ENCODE measurements at places on chromosomes 12 and 14.

- DNase-seq = peak; percentile 93
Measured at GRCh38 chr14:104681689-104682074, 7.7 kb upstream of the INF2 start.

GRCh38 chr14:99822800-99823455, 29.7 kb downstream of the EML1 start:
- DNase-seq = no peak

GRCh38 chr14:31770271-31770670, 209.1 kb downstream of the NUBPL start:
- DNase-seq = no peak

GRCh38 chr12:27865421-27865820, 85.4 kb upstream of the MANSC4 start:
- DNase-seq = no peak

DNA sequence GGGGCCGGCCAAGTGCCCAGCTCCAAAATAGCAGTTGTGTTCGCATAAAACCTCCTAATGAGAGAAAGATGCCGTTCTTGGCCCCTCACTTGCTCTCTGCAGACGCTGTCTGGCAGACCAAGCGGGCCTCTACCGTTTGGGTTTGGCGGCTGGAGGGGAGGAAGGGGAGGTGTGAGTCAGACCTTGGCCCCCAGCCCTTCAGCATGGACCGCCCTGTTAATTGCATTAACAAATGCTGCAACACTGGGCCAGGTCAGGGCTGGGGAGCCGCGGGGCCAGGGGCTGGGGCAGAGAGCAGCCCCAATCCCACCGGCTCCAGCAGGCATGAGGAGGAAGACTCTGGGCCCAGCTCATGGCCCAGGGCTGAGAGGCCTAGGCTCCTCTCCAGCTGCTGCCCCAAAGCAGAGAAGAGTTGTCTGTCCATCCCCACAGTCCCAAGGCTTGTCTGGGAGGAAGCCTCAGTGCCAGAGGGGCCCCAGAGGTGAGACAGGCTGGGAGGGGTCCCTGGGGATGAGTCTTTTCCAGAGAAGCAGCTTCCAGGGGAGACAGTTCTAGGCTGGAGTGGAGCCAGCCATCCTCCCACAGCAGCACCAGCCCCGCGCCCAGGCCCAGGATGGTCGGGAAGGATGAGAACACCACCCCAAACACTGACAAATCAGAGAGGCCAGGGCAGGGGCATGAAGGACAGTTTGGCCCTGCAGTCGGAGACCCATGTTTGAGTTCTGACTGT, 16.9 kb downstream of the LTBP2 start:
- DNase-seq = peak; percentile 92

- no peak for DNase-seq
Measured at GRCh38 chr12:121741743-121742142, 29.2 kb downstream of the TMEM120B start.

GRCh38 chr12:95951515-95951914, 8.4 kb downstream of the AMDHD1 start:
- no peak for DNase-seq

DNA sequence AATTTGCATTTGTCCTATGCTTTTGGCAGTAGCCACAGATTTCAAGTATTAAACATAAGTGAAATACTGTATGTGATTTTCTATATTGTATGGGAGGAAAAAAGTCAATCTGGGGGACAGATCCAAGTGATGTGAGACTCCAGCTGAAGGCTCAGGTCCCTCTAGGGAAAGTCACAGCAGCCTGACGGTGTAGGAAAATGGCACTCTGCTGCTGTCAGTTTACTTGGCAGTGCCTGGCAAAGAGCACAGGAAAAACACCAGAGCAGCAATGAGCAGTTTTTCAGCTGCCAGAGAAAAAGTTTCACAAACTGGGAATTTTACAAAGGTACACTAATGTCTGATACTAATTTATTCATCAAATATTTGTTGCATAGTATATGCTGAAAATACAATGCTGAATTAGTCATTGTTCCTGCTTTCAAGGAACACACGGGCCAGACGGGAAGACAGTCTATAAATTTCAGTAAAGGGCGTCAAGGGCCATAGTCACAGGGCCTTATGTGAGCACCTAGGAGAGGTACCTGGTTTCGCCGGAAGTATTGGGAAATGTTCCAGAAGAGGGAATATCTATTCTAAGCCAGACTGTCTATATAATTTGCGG, 66.2 kb upstream of the SLC38A2 start:
- no peak for DNase-seq

DNA sequence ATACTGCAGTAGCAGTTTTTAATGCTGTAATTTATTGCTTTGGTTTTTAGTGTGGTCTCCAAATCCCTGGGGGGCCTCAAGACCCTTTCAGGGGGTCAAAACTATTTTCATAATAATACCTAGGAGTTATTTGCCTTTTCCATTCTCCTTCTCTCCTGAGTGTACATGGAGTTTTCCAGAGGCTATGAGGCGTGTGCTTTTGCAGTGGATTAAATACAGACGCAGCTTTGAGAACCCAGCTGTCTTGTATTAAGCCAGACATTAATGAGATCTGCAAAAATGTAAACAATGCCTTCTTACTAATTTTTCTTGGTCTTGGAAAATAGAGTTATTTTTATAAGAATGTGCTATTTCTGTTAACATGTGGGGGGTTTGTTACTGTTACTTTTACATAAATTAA, 68.6 kb downstream of the SLC25A47 start:
- no peak for DNase-seq

DNA sequence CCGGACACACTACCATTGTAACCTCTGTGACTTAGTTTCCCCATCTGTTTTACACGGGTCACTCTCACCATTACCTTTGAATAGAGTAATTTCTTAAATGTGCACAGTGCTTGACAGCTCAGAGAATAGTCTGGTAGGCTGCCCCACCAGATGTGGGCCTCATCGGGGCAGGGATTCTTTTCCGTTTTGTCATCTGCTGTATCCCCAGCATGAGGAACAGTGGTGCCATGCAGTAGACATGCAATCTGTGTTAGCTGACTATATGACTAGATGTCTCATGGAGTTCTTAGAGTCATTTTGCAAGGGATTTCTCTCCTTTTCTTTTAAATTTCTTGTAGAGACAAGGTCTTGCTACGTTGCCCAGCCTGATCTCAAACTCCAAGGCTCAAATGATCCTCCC, 44.9 kb upstream of the PLEKHG3 start:
- DNase-seq = no peak

DNA sequence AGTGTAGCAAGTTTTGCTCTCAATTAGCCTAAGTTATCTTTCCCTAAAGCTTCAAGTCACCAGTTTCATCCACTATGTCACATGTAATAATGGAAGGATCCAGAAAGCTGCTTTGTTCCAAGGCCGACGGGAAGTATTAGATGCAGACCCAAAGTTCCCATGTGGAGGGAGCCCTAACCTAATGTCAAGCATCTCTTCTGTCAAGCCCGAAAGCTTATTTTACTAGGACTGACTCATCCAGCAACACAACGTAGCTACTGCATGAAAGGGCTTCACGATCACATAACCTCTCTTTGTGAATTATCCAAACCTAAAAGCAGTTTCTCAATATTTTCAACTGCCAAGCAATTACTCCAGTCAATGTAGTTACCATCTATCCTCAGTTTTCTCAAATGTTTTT, 133.4 kb downstream of the SLC6A15 start:
- DNase-seq = no peak

GRCh38 chr14:104603711-104604401, 716 bp downstream of the TMEM179 start:
- no peak for DNase-seq

DNA sequence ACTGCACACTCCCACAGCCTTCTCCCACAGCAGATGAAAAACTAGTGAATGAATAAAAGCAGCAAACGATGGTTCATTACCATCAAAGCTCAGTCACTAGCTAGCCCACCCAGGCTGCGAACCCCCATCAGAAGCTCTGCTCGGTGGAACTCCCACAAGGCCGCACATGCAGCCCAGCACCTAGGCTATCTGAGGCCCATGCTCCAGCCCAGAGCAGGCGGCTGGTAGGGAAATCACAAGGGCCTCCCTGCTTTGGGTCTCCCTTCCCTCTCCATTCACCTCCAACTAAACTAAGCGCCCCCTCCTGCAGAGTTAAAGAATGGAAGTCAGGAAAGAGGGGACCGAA, 69.0 kb downstream of the ITPK1 start:
- DNase-seq = no peak

- DNase-seq = no peak
Measured at GRCh38 chr12:8840938-8841633, 18.7 kb downstream of the A2ML1 start.

DNA sequence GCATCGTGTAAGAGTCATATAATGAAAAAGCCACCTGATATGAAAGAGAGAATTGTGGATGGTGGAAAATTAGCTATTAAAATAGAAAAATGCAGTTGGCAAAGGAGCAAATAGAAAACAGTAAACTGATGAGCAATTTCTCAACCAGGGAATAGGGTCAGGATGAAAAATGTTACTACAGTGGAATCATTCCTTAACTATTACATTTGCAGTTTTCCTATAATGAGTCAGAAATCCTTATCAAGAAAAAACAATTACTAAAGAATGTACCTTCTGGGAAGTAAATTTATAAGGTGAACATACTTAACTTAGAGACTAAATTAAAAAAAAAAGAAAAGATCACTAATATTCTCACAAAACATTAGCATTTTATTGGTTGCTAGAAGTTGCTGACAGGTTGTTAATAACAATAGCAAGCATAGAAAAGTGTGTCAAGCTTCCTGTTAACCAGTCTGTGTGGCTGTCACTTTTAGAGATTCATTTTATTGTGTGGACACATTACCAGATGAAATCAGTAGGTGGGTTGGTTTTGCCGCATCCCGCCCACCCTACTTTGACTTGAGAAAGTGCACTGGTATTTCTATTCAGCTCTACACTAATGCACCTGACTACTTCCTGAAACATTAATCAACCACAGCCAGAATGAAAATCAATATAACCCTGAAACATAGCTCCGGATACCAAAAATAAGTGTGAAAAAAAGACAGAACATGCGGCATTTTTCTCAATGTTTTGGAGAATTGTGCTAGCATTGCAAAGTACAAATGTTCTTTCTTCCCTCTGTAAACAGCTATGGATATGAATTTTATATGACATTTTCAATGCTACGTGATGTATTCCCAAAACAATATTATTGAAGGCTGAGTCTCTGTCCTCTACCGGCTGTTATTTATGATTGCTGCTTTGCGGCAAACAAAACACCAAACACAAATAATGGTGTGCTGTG, 576.7 kb downstream of the SLC16A7 start:
- DNase-seq = no peak

DNA sequence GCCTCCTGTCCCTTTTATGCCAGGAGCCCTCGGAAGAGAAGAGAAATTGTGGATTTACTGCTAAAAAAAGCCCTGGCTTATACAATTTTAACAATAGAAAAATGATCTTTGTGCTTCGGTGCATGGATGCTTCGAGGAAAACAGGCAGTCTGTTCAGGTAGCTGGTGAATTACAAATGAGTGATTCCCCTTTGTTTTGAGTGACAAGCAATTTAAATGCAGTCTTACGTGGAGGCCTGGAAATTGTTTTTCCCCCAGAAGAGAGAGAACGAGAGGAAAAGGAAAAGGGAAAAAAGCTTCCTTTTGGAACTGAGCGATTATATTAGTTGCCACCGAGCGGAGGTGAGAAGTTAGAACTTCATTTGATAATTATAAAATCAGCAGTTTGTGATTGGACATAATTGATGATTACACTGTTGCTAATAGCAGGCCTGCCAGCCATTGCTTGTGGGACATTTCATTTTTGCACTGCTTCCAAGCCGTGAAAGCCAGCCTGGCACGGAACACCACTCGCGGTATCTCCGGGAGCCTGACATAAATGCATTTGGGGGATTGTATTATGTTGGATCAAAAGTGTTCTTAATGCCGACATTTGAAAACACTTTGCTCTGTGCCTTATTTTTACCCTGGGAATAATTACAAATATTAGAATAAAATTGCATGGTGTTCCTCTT, 117.7 kb downstream of the PHETA1 start:
- no peak for DNase-seq

GRCh38 chr12:124566997-124567672, at the start of gene NCOR2:
NCOR2 (minus strand) TSS chr12:124567612; CDS start chr12:124495251, 72,361 bp downstream.
- DNase-seq = no peak

DNA sequence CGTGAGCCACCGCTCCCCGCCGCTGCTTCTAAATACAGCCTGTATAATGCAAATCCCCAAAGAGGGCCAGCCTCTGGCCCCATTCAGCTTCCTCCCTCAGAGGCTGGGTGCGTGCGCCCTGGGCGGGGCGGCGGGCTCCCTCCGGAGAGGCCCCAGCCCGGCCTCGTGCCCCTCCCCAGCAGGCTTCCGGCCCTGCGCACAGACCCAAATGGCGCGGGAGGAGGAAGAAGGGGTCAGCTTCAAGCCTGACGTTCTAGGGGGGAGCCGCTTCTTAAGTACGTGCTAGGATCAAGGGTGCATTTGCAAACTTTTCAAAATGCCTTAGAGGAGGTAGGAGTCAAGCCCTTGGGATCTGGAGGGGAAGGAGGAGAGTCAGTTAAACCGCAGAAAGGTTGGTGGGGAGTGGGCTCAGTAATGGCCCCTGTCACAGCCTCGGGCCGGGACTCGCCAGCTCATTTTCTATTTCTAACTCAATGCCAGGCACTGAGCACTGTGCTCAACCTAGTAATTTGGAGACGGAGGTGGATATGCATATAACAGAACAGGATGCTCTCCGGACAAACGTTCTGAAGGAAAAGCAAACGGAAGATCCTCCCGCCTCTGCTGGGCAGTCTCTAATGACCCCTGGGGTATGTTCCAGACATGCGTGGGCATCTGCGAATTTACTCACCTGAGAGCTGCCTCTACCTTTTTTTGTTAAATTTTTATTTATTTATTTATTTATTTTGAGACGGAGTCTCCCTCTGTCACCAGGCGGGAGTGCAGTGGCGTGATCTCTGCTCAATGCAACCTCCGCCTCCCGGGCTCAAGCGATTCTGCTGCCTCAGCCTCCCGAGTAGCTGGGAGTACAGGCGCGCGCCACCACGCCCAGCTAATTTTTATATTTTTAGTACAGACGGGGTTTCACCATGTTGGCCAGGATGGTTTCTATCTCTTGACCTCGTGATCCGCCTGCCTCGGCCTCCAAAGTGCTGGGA, 32.3 kb downstream of the NINJ2 start:
- DNase-seq = peak; percentile 39

DNA sequence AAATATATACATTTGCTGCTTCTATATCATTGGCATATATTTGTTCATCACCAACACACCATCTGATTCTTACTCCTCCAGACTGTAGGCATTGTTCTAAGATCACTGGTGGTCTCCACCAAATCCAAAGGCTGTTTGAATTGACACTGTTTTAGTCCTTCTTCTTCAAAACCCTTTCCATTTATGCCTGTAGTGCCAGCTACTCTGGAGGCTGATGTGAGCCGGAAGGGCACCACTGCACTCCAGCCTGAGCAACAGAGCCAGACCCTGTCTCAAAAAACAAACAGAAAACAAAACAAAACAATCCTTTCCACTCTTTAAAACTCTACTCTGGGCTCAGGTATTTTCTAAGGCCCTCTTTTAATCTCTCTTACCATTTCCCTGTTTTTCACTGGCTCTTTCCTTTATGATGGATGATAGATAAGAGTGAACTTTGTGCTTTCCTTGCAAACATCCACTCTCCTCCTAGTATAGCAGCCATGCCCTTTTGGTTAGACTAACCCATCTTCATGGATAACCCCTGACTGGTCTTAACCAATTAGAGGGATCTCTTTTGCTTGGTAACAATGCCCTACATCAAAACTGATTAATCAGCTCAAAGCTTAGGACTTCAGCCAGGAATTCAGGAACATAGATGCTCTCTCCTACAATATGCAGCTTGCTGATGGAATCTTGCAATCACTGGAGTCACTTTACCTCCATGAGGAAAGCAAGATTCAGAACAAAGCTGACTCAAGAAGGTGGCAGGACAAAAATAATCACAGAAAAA, 24.9 kb downstream of the SPTSSA start:
- DNase-seq = no peak

GRCh38 chr14:64880221-64881121, 764 bp upstream of the SPTB start:
- DNase-seq = peak; percentile 52
